ENCODE measurements at places on chromosomes 4 and X.

GRCh38 chrX:154353172-154353843 is 21.1 kb downstream of the FLNA start:
- DNase-seq = no peak

DNA sequence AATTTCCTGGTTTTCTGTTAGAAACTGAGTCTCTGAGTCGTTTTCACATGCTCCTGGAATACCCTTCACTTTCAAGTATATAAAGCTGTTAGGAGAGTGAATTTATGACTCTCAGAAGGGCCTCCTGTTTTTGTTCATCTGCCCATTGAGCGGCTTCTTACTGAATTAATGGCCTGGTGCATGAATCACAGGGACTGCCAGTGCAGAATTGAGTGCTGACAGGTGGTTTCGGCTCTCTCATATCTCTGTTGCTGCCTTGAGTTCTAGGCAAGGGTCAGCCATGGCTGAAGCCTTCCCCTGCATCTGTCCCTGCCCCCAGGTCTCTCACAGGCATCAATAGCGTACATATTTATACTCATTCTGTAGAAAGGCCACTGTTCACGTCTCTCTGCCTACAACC is 22.7 kb upstream of the SEPSECS start:
- peak; percentile 34 for DNase-seq

- DNase-seq = no peak
Measured at GRCh38 chr4:48380583-48381167, 39.3 kb downstream of the SLAIN2 start.

- no peak for DNase-seq
Measured at GRCh38 chr4:144179152-144179739, 38.7 kb upstream of the GYPA start.

GRCh38 chr4:47824840-47825239 is 13.0 kb downstream of the CORIN start:
- no peak for DNase-seq

DNA sequence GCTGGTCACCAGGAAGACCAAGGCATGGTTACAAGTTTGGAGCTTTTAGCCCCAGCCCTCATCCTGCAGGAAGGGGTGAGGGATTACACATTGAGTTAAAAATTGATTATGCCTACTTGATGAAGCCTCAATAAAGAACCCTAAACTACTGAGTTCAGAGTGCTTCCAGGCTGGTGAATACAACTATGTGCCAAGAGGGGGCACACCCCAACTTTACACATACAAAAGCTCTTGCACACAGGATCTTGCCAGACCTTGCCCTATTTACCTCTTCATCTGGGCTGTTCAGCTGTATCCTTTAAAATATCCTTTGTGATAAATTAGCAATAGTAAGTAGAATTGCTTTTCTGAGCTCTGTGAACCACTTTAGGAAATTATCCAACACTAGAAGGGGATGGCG is 489.3 kb downstream of the INPP4B start:
- no peak for DNase-seq

- DNase-seq = no peak
Measured at GRCh38 chr4:146311238-146311970, 97.1 kb downstream of the REELD1 start.

- DNase-seq = no peak
Measured at GRCh38 chrX:45513042-45513441, 312.4 kb upstream of the DIPK2B start.

Measured in fibroblast of skin of right quadriceps (primary cell).